ENCODE measurements at places on chromosomes 16 and 17. TPM values are rescaled to one million over a fixed set of nuclear protein-coding genes. Genes with fewer than 3 reads are reported as not detected.

PSMC3IP gene
- 26.6 TPM for total RNA-seq

- DNase-seq: no peak
- H3K27ac ChIP-seq: no peak overlapping the region
- no peak overlapping the region for H3K4me3 ChIP-seq
- peaks cover 2% of the 10 kb centered on the region for H3K4me1 ChIP-seq
These were observed 31.5 kb downstream of the NEUROD2 start for GRCh38 chr17:39576187-39576586.

DNA sequence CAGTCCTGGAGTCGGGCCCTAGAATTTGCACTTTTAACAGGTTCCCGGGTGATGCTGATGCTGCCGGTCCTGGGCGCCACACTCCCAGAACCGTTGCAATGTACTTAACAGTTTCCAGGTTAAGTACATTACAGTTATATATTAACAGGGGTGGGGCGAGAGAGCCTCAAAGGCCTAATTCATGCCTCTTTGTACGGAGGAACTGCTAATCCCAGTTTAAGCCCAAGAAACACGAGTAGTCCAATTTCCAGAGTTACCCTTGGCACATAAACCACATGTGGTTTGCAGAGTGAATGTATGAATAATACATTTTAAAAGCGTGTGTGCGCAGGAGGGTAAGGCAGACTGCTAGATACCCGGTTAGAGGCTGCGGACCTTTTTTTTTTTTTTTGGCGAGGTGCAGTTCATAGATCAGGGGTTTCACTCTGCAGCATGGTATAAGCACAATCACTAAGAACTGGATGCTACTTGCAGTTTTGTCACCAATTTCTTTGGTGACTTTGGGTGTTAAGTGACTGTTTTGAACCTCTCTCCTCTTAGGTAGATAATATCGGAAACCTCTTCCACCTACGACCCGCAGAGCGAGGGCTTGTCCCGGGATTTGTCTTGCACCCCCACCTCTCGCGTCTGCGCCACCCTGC is 713 bp downstream of the COX11 start:
- H3K27ac ChIP-seq: no peak overlapping the region
- H3K36me3 ChIP-seq: peaks cover 25% of the 10 kb centered on the region
- H3K27me3 ChIP-seq: no peaks in the 10 kb centered on the region

DNA sequence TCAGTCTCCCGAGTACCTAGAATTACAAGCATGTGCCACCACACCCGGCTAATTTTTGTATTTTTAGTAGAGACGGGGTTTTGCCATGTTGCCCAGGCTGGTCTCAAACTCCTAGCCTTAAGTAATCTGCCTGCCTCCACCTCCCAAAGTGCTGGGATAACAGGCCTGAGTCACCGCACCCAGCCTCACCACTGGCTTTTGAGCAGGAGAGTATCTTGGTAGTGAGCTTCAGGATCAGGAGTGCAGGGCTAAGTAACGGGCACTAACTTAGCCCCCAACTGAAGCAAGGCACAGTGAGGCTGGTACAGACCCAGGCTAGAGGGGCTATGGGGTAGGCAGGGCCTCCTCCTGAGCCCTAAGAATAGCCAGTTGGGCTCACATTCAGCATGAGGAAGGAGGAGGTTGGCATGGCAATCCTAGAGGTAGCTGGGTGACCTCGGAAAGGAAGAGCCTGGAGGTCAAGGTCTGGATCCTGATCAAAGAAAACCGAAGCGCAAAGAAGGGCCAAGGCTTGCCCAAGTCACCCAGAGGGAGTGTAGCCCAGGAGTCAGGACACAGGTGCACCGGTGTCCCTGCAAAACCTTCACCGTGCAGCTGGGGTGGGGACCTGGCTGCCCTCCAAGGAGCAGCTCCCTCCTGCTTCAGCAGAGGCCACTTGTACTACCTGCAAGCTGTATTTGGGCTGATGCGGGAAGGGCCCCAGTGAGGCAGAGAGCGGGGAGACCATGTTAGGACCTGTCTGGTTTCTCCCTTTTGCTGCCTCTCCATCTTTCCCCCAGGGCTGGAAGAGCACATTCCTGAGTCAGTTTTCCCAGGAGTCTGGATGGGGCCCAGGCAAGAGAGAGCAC is 1.3 kb upstream of the ADGRG5 start:
- no peak overlapping the region for H3K27ac ChIP-seq
- peaks cover 57% of the 10 kb centered on the region for H3K4me1 ChIP-seq
- no peaks in the 10 kb centered on the region for H3K27me3 ChIP-seq
- no peak overlapping the region for H3K4me3 ChIP-seq
- no peaks in the 10 kb centered on the region for H3K36me3 ChIP-seq

GRCh38 chr16:24652209-24652712 is 77.2 kb upstream of the TNRC6A start:
- no peak for DNase-seq
- no peak overlapping the region for H3K27ac ChIP-seq

DNA sequence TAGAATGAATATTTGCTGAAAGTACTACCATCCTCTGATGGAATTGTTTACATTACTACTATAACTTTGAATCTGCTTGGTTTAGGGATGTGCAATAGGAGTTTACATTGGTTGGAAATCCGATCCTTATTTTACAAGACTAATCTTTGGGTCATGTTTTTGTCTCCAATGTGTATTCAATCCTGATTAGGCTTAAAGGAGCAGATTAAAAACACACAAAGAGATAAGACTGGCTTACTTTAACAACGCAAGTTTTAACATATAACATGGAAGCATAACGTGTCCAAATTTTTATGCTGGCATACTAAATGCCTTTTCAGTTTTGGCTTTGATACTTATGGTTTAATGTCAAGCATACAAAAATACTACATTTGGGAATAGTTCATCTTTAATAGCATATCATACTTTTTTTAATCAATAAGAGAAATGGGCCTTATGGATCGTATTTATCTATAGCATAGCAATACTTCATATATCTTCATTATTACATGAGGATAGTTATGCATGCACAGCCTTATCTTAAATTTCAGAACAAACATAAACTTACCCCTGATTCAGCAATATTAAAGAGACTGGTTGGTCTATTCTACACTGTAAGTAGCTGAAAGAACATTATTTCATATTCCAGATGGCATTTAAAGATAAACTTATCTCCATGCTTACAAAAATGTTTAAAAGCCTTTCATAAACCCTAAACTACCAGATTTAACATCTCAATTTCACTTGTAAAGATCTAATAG is 69.9 kb upstream of the NACA2 start:
- DNase-seq: no peak
- peaks cover 41% of the 10 kb centered on the region for H3K27me3 ChIP-seq
- H3K27ac ChIP-seq: no peak overlapping the region
- no peak overlapping the region for H3K4me3 ChIP-seq
- no peaks in the 10 kb centered on the region for H3K4me1 ChIP-seq
